ENCODE measurements at places on chromosomes 2 and 18.

GRCh38 chr2:42051543-42052235, 3.9 kb downstream of the PKDCC start:
- DNase-seq = no peak

DNA sequence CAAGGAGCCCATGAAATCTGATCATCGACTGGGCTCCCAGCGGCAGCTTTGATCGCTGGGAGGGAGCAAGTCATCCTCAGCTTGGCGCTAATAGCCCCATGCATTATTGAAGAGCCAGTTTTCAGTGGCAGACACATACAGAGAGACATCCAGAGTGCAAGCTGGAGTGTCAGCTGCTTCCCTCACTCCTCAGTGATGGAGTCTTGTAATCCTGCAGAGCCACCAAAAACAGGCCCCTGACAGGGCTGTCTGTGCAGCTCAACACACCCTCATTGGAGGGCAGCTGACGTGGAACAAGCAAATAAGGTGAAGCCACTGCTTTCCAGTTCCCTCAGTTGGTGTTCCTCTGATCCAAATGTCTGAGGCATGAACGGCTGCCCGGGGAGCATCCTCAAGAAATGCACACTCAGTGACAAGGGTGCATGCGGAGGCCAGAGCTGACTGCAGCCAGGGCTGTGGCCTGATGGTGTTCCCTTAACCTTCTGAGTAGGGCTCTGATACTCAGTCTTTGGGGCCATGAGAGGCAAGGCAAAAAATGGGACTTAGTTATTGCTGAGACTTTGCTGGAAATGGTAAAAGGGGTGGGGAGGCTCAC, 97.4 kb downstream of the RHOB start:
- DNase-seq = no peak

DNA sequence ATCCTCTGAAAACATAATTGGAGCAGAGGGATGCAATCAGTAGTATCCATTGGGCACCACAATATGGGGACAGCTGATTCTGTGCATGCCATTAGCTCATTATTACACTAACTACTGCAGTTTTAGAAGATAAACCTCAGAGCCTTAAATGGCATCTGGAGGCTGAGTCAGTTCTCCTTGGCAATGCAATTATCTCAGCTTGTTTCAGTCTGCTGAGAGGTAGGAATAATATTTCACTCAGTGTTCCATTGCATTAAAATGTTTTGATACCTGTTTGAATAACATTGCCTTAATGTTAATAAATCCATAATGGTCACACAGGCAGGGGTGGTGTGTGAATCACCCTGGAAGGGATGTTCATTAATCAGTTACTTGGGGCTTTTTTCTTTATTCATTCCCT, 309.6 kb downstream of the LRRTM1 start:
- DNase-seq = no peak

DNA sequence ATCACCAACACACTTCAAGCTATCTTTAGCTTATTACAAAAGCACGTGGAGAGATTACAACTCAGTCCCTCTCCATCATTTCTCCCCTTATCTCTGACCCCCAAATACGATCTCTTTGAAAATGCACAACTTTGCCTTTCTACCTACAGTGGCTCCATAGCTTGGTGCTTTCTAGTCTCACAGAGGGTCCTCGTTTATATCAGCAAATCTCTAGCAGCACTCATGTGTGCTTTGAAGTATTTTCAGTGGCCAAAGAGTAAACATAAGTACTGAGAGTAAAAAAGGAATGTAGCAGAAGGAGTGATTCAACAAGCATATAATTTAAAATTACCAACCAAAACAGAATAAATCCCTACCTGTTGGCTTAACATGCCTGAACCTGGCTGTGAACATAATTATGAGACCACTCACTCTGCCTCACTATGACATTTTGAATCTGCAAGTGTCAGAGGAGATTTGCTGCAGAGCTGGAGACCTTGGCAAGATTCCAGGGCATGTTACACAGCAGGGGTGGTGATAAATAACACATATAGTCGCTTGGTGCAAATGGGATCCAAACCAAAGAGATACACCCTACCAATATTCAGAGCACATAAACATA, 54.6 kb downstream of the LAMA3 start:
- no peak for DNase-seq

- no peak for DNase-seq
Measured at GRCh38 chr2:165827921-165828276, 33.9 kb upstream of the GALNT3 start.

- no peak for DNase-seq
Measured at GRCh38 chr18:10923551-10924070, 225.8 kb downstream of the PIEZO2 start.

GRCh38 chr2:85722519-85722918, 28.4 kb downstream of the GNLY start:
- DNase-seq = no peak

DNA sequence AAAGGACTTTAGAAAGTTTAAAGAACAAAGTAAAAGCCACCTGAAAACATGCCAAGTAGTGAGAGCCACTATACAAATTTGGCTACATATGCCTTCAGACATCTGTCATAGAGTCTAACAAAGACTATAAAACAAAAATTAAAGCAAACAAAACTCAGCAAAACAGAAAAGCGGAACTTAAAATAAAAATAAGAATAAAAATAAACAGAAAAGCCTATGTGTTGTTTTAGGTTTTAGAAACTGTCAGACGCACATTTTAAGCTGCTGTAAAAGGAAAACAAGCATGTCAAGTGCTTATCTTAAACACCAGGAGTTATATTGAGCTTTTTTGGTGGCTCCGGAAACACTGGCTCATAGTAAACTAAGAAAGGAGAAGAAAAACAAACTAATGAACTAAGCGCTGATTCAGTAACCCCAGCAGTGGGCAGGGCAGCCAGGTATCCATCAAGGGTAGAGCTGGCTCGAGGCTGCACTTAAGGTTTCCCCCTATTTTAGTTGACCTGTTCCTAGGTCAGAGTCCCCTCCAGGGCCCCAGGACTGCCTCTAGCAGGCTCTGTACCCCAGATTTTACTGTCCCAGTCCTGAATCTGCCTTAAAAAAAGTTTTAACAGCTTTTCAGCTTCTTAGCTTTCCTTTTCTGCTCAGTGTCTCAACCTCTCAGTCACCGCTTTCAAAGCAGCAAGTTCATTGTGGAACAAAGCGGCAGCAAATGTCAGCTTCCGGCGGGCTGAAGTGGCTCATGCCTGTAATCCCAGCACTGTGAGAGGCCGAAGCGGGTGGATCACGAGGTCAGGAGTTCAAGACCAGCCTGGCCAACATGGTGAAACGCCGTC, 15.4 kb upstream of the RMC1 start:
- DNase-seq = no peak

GRCh38 chr18:67862069-67862468, 345.5 kb upstream of the DSEL start:
- DNase-seq = no peak

GRCh38 chr2:37659723-37660122, 11.7 kb downstream of the CDC42EP3 start:
- no peak for DNase-seq

GRCh38 chr2:84713441-84713840, 167.4 kb downstream of the TRABD2A start:
- no peak for DNase-seq

DNA sequence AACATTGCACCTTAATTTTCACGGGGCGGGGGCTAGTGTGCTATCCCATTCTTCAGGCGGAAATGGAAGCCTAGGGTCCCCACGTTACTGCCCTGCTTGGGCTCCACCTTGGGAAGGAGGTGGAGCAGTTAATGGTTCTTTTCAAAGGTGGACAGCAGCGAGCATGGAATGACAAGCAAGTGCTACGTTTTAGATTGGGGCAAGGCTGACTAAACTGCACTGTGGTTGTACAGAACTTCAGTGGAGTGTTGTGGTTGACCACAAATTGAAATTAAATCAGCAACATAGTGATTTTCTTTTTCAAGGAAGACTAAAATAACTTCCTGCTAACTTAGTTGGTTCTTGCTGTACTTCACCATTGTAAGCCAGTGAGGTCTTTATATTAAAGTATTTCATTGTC, 47.0 kb downstream of the CHRNA1 start:
- DNase-seq = no peak

- DNase-seq = no peak
Measured at GRCh38 chr2:58976375-58977071, 735.4 kb upstream of the FANCL start.

GRCh38 chr2:20668451-20668850, 1.5 kb downstream of the GDF7 start:
- no peak for DNase-seq

- no peak for DNase-seq
Measured at GRCh38 chr2:239937866-239938640, 87.1 kb downstream of the NDUFA10 start.

DNA sequence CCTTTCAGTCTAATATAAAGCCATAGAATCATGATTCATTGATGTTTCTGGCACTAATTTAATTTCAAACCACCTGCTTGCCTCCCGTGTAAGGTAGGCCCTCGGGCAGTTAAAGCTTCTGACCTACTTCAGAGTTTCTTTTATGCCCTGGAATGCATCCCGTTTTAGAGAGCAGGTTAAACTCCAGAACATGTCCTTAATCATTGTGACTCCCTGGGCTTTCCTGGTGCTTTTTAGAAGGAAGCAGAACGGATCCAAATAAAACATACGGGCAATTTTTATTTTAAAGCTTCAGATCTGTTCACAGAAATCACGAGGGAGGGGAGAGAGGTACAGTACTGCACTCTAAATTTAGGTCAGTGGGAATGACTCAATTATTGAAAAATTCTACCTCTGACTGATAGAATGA, 134.8 kb downstream of the GCA start:
- no peak for DNase-seq

GRCh38 chr2:165803123-165803760, 9.2 kb upstream of the GALNT3 start:
- no peak for DNase-seq

DNA sequence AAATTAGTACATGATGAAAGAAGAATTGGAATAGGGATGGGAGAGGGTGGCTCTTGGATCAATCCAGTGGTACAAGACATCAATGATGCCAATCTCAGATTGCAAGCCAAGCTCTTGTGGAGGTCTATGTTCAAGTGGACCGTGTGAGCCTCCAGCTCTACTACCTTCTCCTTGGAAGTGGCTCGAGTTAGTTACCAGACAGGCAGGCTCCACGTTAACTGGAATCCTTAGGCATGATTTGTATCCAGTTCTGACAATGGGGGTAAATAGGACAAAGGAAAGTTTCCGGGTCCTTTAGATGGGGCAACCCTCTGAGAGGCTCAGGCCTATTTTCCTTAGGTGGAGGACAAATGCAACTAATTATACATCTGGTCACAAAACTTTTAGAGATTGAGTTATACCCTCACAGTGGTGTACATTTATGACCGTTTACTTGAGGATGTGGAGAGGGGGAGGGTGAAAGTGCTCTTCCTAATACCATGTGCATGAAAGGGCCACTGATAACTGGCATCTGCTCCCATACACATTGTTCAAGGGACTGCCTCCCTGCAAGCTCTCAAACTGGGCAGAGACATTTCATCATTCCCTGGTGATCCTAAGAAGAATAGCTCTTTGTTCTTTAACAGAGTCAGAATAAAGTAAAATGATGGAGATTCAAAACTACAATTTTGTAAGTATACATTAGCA, 180.2 kb downstream of the SOCS6 start:
- DNase-seq = no peak

GRCh38 chr2:9797681-9798556, 45.4 kb upstream of the TAF1B start:
- DNase-seq = no peak

GRCh38 chr2:128374711-128375413, 56.2 kb upstream of the HS6ST1 start:
- DNase-seq = no peak

DNA sequence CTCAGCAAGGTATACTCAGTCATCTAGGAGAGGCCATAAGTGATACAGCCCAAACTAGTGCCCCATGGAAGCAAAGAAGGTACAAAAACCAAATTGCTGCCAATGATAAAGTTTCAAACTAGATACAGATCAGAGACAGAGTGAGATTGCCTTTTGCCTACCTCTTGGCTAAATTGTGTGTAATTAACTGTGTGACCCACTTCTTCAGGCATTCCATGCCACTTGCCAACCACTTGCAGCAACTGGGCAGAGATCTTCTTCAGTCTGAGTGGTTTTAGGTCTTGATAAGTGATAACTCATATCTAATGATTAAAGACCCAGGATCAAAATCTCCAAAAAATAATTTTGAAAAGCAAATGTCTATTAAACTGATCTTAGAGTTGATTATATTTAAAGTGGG, 21.1 kb upstream of the NABP1 start:
- DNase-seq = no peak

- DNase-seq = no peak
Measured at GRCh38 chr2:85164145-85164569, 31.0 kb downstream of the TCF7L1 start.

- no peak for DNase-seq
Measured at GRCh38 chr2:160358046-160358445, 135.6 kb downstream of the RBMS1 start.

DNA sequence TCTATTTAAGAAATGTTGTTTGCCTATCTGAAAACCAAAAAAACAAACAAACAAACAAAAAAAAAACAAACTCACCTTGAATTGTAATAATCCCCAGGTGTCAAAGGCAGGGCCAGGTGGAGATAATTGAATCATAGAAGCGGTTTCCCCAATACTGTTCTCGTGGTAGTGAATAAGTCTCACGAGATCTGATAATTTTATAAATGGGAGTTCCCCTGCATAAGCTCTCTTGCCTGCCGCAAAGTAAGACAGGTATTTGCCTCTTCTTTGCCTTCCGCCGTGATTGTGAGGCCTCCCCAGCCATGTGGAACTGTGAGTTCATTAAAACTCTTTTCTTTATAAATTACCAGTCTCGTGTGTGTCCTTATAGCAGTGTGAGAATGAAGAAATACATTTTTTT, 1180.7 kb upstream of the CRIM1 start:
- no peak for DNase-seq

- no peak for DNase-seq
Measured at GRCh38 chr2:195863121-195863520, 205.5 kb downstream of the DNAH7 start.

DNA sequence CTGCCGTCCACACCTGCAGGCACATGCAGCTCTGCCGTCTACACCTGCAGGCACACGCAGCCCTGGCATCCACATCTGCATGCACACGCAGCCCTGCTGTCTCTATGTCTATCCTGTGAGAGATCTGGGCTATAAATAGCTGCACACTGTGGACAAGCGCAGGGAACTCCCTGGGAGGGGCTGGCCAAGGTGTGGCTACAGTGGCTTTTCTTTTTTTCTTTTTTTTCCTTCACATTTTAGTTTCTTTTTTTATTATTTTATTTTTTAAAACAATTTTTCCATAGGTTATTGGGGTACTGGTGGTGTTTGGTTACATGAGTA, 42.0 kb downstream of the TMEM182 start:
- no peak for DNase-seq

GRCh38 chr2:208407667-208408066, 1.1 kb downstream of the PTH2R start:
- no peak for DNase-seq

DNA sequence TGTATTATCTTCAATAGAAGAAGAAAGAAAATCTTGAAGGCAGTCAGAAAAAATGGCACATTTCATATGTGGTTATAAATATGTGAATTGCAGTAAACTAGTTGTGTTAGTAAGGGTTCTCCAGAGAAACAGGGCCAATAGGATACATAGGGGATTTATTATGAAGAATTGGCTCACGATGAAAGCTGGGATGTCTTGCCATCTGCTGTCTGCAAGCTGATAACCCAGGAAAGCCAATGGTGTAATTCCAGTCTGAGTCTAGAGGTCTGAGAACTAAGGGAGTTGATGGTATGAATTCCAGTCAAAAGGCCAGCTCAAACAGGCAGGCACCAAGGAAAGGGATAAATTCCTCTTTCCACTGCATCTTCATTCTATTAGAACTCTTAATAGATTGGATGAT, 362.4 kb downstream of the KCNJ3 start:
- no peak for DNase-seq

GRCh38 chr18:79402977-79403722, 7.4 kb downstream of the NFATC1 start:
- no peak for DNase-seq
